Stimulated activated CD4-positive, alpha-beta T cell treated with anti-CD3 and anti-CD28 coated beads, Interleukin-1b, Interleukin-23, amount 100 ng/mL, for 1 hour (primary cell): ENCODE measurements at places on chromosomes 4 and X.

DNA sequence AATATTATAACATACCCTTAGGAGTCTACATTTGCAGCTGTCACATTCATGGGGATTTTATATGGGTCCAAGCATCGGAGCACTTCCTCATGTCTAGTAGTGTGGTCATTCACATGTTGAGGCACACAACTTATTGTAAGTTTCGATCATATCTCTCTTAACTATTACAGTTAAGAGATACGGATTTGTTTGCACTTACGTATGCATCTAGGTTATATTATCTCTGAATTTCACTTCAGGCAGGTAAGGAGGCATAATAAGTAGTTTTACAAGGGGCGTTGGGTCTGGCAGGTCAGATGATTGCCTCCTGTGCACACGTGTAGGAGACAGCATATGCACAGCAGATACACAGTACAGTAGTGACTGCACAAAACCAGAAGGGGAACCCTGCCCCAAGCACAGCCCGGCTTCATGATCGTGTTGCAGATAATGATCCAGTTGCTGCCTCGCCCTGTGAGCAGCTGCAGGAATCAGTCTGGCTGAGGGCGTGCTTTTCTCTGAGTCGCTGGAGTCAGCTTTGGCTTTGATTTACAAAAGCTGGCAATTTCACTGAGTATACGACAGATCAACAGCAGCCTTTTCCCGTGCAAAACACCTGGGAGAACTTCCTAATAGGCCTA lies 302.9 kb upstream of the GATB start:
- DNase-seq: no peak

DNA sequence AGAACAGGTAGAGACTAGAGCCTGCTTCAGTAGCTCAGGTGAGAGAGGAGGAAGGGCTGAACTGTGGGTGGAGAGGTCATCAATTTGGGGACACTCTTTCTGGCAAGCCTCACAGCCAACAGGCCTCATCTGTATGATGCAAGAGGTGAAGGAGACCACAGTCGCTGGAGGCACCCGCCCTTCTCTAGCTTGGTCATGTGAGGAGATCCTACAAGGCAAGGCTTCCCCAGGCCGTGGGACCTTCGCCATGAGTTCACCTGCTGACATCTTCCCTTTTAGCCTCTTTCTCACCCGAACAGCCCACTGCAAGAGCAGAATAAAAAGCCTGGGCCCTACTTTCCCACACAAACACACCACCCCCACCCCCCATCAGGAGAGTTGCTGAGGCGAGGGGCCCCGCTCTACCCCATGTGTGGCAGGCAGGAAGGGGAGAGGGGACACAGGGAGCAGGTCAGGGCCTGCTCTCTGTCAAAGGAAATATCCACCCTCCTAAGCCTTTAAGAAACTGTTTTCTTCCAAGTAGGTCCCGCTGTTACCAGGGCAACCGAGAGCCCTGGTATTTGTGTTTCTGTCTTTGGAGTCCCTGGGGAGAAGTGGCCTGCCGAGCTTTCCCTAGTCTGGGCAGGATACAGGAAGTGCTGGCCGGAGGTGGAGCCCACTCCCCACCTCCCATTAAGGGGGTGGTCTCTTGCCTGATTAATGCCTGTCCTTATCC lies 8.1 kb downstream of the RTL5 start:
- no peak for DNase-seq

DNA sequence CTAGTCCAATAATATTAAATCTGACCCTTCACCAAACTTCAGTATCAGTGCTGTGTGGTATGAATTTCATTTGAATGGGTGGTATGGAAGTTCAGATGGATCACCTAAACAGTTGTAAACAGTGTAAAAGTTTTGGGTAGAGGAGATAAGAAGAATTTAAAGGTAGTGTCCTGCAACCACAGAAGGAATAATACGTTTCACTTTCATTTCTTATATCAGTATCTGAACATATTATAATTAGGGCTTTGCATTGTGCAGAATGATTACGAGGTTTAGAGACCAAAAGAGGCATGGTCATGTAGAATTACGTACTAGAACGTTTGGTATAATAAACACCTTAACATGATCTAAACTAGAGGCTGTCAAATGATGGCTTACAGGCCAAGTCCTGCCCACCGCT lies 116.1 kb downstream of the PDLIM5 start:
- no peak for DNase-seq

- no peak for DNase-seq
Observed at GRCh38 chr4:69764311-69764710, 3.9 kb upstream of the SULT1B1 start.

GRCh38 chr4:145819853-145820181 lies 118.8 kb downstream of the ZNF827 start:
- no peak for DNase-seq

DNA sequence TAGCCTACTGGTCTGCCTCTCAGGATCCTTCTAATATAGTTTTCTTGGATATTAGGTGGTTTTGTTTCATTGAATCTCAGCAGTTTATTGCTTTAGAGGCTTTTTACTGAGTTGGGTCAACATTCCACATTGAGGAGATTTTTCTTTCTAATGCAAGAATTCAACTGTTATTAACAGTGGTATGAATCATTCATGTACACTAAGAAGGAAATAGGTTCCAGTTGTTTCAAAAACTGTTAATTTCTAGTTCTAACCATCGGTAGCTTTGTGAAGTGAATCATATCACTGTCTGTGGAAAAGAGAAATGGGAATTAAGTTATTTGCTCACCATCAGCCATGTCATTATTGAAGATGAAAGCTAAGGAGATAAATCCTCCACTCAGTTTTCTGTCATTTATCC lies 331.5 kb downstream of the RPA4 start:
- no peak for DNase-seq

- no peak for DNase-seq
Observed at GRCh38 chr4:80045786-80046185, 27.2 kb downstream of the ANTXR2 start.

DNA sequence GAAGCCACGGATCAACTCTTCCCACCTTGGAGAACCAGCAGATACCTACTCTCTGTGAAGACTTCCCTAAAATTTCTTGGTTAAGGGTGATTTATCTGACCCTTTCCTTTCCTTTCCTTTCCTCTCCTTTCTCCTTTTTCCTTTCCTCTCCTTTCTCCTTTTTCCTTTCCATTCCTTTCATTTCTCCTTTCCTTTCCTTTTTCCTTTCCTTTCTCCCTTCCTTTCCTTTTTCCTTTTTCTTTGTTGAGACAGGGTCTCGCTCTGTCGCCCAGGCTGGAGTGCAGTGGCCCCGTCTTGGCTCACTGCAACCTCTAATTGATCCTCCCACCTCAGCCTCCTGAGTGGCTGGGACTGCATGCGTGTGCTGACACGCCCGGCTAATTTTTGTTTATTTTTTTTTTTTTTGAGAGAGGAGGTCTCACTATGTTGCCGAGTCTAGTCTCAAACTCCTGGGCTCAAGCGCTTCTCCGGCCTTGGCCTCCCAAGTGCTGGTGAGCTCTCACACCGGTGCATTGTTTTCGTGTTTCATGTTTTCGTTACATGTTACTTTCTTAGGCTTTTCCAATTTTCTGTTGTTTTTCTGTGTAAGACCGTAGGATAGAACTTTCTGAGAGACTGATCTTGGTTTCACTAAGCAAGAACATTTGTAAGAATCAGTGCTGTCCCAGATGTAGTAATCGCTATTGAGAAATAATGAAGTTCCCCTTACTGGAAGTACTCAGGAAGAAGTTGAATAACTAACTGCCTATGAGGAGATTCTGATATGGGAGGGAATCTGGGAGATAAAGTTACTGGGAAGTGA lies 2.0 kb downstream of the TMEM165 start:
- DNase-seq: no peak

DNA sequence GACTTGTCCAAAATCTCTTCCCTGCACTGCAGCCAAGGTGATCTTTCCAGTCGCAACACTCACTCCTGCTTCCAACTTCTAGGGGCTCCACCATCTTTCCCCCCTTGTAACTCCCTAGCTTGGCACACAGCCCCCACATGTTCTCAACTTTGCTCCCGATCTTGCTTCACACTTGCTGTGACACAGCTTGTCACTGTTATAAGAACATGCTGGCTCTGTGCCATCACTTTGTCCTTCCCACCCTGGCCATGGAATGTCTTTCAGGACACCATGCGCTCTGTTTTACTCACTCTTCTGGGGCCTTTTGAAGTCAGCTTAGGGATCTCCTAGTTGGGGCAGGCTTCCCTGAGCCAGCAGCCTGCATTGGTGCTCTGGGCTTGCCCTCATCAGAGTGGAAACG lies 2.5 kb downstream of the NSDHL start:
- DNase-seq: no peak

- DNase-seq: no peak
Observed at GRCh38 chr4:4269856-4270255, 20.1 kb downstream of the LYAR start.

DNA sequence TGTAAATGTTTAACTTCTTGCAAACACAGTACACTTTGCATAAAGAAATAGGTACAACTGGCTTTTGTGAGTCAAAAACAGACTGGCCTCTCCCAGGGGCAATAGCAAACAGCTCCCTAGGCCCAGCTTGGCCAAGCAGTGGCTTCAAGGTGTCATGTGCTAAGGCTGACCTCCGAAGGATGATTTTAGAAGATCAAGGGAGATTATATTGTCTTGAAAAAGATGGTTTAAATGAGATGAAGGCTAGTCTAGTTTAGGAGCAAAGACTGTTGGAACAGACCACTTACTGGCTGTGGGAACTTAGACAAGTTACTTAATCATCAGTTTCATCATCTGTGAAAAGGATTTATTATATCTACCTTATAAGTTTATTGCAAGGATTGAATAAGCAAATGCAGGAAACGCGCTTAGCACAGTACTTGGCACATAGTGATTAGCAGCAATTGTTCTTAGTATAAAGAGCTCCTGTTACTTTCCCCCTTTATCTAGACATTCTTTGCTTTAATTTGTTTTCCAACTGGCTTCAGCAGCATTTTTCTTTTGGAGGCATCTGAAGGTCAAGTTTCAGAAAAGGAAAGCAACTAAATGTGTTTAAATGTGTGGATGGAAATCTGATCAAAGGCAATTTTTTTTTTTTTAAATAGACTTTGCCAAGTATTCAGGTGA lies 17.2 kb downstream of the ANXA3 start:
- DNase-seq: no peak

DNA sequence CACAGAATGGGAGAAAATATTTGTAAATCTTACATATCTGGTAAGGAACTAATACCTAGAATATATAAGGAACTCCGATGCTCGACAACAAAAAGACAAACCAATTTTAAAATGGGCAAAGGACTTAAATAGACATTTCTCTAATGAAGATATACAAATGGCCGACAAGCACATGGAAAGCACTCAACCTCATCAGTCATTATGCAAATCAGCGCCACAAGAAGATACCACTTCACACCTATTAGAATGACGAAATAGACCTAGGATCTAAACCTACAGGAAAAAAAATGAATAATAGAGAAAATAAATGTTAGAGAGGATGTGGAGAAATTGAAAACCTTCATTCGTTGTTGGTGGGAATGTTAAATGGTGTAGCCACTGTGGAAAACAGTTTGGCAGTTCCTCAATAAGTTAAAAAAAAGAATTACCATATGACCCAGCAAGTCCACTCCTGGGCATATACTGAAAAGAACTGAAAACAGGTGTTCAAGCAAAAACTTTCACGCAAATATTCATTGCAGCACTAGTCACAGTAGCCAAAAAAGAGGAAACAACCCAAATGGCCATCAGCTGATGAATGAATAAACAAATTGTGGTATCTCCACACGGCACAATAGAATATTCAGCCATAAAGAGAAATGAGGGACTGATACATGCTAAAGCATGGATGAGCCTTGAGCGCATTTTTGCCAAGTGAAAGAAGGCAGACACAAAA lies 57.3 kb upstream of the WDR19 start:
- no peak for DNase-seq

GRCh38 chr4:118987959-118988634 lies 99.4 kb downstream of the SYNPO2 start:
- DNase-seq: no peak
